ENCODE measurements at places on chromosomes 2 and 18.

GRCh38 chr2:168200930-168201583 lies 46.3 kb downstream of the STK39 start:
- no peaks in the 10 kb centered on the region for H3K27me3 ChIP-seq
- DNase-seq: no peak
- no peak overlapping the region for H3K4me3 ChIP-seq
- peaks cover 30% of the 10 kb centered on the region for H3K36me3 ChIP-seq
- peaks cover 46% of the 10 kb centered on the region for H3K4me1 ChIP-seq
- H3K27ac ChIP-seq: no peak overlapping the region

- DNase-seq: no peak
- peaks cover 6% of the 10 kb centered on the region for H3K36me3 ChIP-seq
- no peak overlapping the region for H3K27ac ChIP-seq
- no peaks in the 10 kb centered on the region for H3K27me3 ChIP-seq
Observed at GRCh38 chr18:35118641-35119040, 77.4 kb downstream of the MAPRE2 start.

DNA sequence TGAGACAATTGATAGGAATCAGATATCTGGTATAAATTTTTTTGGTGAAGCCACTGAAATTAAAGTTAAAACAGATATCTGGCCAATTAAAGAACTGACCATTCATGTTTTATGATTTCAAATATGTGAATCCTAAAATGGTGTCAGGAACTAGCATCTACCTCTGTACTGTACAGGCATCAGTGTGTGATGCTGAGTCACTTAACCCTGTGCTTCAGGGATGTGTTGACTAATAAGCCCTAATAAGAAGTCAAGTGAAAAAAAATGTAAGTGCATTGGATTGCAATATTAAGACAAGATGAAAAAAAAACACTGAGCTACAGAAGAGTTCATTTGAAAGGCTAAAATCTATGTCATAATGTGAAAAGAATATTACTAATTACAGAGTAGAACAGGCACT lies 9.1 kb upstream of the UNC80 start:
- DNase-seq: no peak
- no peaks in the 10 kb centered on the region for H3K27me3 ChIP-seq
- H3K4me1 ChIP-seq: no peaks in the 10 kb centered on the region

DNA sequence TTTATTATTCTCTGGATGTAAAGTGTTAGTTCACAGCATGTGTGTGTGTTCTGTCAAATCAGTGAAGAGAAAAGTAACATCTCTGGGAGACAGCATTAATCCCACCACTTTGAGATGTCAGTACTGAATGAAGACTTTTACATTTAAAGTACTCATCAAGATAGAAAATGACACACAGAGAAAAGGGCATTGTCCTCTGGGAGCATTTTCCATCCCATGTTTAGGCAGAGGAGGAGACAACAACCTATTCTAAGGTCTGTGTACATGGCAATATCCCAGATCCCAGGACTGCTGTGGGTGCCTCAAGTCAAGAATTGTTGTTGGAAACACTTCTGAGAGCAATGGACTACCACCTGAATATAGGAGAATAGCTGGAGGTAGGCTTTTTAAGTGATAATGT lies 201.5 kb downstream of the PPP1R1C start:
- no peak for DNase-seq
- no peaks in the 10 kb centered on the region for H3K36me3 ChIP-seq
- H3K4me3 ChIP-seq: no peak overlapping the region
- no peaks in the 10 kb centered on the region for H3K4me1 ChIP-seq
- H3K27me3 ChIP-seq: no peaks in the 10 kb centered on the region

DNA sequence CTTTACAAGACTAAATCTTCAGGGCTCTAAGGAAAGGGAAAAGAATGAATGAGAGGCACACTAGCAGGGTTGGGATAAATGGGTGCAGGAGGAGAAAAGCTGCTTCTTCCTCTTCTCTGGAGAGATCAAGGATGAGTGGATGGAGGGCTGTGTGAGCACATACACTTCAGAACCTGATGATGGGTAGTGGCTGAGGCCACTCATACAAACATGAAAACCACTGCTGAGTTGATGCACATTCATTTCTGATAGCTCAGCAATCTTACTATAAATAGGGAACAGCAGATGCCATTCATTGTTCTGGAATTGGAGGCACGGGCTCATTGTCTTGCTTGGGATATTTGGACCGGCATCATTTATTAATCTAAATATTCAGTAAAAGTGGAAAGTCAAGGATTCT lies 152.4 kb upstream of the KCTD1 start:
- no peak for DNase-seq
- H3K27ac ChIP-seq: no peak overlapping the region
- H3K4me3 ChIP-seq: no peak overlapping the region
- H3K4me1 ChIP-seq: peaks cover 25% of the 10 kb centered on the region
- peaks cover 3% of the 10 kb centered on the region for H3K27me3 ChIP-seq
- no peaks in the 10 kb centered on the region for H3K36me3 ChIP-seq

- no peaks in the 10 kb centered on the region for H3K4me1 ChIP-seq
- no peak overlapping the region for H3K4me3 ChIP-seq
- H3K27ac ChIP-seq: no peak overlapping the region
- no peaks in the 10 kb centered on the region for H3K36me3 ChIP-seq
- H3K27me3 ChIP-seq: peaks cover 2% of the 10 kb centered on the region
Observed at GRCh38 chr2:2464094-2464493, 133.0 kb upstream of the MYT1L start.

DNA sequence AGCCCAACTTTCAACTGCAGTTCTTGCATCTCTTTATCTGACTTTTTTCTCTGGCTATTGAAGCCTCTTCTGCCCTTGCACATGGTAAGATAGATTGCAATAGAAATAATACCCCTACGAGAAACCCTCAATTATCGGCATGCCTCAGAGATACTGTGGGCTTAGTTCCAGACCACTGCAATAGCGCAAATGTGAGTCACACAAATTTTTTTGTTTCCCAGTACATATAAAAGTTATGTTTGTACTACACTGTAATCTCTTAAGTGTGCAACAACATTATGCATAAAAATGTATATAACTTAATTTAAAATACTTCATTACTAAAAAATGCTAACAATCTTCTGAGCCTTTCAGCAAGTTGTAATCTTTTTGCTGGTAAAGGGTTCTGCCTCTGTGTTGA lies 124.7 kb downstream of the PDE1A start:
- no peak overlapping the region for H3K27ac ChIP-seq
- no peak for DNase-seq
- no peaks in the 10 kb centered on the region for H3K4me1 ChIP-seq
- no peaks in the 10 kb centered on the region for H3K27me3 ChIP-seq
